Pancreas (tissue), 10 donors: ENCODE measurements at places on chromosomes 3 and 15. TPM values are rescaled to one million over a fixed set of nuclear protein-coding genes. Genes with fewer than 3 reads are reported as not detected.

GRCh38 chr3:121796970-121797369, 37.9 kb downstream of the IQCB1 start:
- H3K27me3 ChIP-seq, result no peaks in the 10 kb centered on the region
- no peak overlapping the region for H3K4me3 ChIP-seq
- no peak overlapping the region for H3K27ac ChIP-seq
- no peaks in the 10 kb centered on the region for H3K4me1 ChIP-seq

Gene IGF2BP2
- polyA plus RNA-seq, result 11.2 TPM

GRCh38 chr3:54928046-54928770, at the start of gene LRTM1:
TSS of gene LRTM1 (minus strand) at chr3:54928059. CDS start at chr3:54927911, 148 bp downstream.
- no peaks in the 10 kb centered on the region for H3K27me3 ChIP-seq
- no peak within 1 kb of the TSS for H3K4me3 ChIP-seq
- H3K27ac ChIP-seq, result no peak within 1 kb of the TSS

Gene SORD
- polyA plus RNA-seq, result 2.1 TPM

Gene SLC25A38
- polyA plus RNA-seq, result 29.4 TPM

GRCh38 chr3:148100476-148100875, 597.2 kb upstream of the AGTR1 start:
- no peaks in the 10 kb centered on the region for H3K4me1 ChIP-seq
- no peak for DNase-seq
- no peaks in the 10 kb centered on the region for H3K36me3 ChIP-seq
- H3K4me3 ChIP-seq, result no peak overlapping the region
- H3K27me3 ChIP-seq, result no peaks in the 10 kb centered on the region

- peaks cover 38% of the 10 kb centered on the region for H3K4me1 ChIP-seq
- H3K36me3 ChIP-seq, result no peaks in the 10 kb centered on the region
- H3K27ac ChIP-seq, result peak overlapping the region; percentile 95
These were observed 701 bp downstream of the OSBPL11 start for GRCh38 chr3:125594581-125595011.

DNA sequence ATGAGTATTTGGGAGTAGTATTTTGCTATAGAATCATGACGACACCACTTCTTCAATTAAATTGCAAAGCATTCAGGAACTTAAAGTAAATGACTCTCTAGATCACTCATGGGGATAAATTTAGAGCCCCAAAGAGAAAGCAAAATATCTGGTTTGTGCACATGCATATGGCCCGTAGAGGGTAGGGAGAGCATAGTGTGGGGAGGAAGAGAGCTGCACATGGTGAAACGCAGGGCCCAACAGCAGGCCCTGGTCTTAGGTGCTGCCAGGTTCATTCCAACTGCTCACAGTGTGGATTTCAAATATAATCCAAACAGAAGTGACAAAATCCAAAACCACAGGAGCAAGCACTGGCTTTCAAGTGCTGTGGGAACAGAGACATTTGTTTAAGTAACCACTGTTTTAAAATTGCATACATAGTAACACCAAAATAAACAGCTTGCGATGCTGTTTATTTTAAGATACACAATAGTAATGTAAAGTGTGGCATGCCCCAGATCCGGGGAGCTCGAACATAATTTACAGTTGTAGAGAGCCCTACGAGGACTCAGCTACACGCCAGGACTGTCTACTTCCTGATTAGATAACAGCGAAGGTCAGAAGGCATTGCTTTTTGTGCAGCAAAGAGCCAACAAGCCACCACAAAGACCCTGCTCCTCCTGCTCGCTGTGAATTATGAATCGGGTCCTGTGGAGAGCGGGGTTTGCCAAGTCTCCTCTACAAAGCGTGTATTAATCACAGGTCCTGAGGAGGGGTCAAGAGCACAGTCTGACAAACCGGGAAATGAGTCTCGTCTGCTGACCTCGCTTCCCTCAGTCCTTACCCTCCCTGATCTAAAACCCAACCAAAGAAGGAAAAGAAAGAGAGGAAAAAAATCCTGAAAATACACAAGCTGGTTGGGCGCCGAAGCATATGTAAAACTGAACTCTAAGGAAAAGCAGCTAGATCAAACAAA, 80.6 kb downstream of the MEIS2 start:
- H3K4me1 ChIP-seq, result no peaks in the 10 kb centered on the region
- H3K36me3 ChIP-seq, result no peaks in the 10 kb centered on the region
- peak; percentile 55 for DNase-seq
- H3K27ac ChIP-seq, result peak overlapping the region; percentile 46

Gene DCLK3
- 0.07 TPM for polyA plus RNA-seq

- no peaks in the 10 kb centered on the region for H3K36me3 ChIP-seq
- no peak for DNase-seq
- no peak overlapping the region for H3K27ac ChIP-seq
- H3K4me1 ChIP-seq, result no peaks in the 10 kb centered on the region
These were observed 1222.1 kb downstream of the OTOL1 start for GRCh38 chr3:162718697-162719096.

DNA sequence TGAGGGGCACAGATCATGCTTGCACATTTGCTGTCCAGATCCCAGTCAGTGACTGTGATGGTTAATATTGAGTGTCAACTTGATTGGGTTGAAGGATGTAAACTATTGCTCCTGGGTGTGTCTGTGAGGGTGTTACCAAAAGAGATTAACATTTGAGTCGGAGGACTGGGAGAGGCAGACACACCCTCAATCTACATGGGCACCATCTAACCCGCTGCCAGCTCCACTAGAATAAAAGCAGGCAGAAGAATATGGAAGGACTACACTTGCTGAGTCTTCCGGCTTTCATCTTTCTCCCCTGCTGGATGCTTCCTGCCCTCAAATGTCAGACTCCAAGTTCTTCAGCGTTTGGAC, 5.1 kb downstream of the GP9 start:
- no peak overlapping the region for H3K27ac ChIP-seq
- no peaks in the 10 kb centered on the region for H3K4me1 ChIP-seq
- H3K4me3 ChIP-seq, result no peak overlapping the region

DNA sequence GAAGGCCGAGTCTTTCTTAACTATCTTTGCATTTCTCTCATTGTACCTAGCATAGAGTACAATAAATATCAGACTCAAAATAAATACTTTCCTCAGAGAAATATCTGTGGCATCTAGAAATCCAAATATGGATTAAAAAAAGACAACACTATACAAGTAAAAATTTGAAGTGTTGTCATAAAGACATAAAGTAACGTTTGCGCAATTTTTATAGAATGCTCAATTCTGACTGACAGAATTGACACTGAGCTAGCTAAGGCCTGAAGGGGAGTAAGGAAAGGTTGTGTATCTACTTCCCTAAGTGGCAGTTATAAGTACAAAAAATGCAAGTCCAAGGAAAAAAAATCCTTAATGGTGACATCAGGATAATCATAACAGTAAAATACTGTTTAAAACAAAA, 1.1 kb downstream of the SEC11A start:
- DNase-seq, result no peak
- no peaks in the 10 kb centered on the region for H3K27me3 ChIP-seq
- H3K36me3 ChIP-seq, result no peaks in the 10 kb centered on the region
- no peak overlapping the region for H3K27ac ChIP-seq
- H3K4me3 ChIP-seq, result peak overlapping the region; percentile 71

DNA sequence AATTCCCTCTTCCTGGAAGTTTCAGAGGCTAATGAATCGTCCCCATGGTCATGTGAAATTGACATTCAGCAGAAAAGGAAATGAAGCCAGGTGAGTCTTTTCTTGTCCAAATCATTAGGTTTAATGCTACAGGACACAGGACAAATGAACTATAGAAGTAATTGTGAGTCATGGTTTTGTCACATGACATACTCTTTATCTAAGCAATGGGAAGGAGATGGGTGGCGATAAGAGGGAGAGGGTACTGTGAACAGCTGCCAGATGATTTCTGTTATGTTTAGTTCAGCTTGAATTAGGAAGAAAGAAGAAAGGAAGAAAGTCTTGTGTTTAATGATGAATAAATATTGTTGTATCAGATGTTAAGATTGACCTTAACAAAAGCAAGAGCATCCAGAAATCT, 515.4 kb upstream of the ZNF717 start:
- no peaks in the 10 kb centered on the region for H3K4me1 ChIP-seq
- DNase-seq, result no peak
- H3K36me3 ChIP-seq, result no peaks in the 10 kb centered on the region
- no peaks in the 10 kb centered on the region for H3K27me3 ChIP-seq
- H3K27ac ChIP-seq, result no peak overlapping the region

GRCh38 chr15:52794665-52795463, 4.7 kb upstream of the ONECUT1 start:
- no peaks in the 10 kb centered on the region for H3K27me3 ChIP-seq
- H3K36me3 ChIP-seq, result no peaks in the 10 kb centered on the region
- no peak for DNase-seq
- H3K27ac ChIP-seq, result no peak overlapping the region

Gene FBXW12
- 5.6 TPM for polyA plus RNA-seq

DNA sequence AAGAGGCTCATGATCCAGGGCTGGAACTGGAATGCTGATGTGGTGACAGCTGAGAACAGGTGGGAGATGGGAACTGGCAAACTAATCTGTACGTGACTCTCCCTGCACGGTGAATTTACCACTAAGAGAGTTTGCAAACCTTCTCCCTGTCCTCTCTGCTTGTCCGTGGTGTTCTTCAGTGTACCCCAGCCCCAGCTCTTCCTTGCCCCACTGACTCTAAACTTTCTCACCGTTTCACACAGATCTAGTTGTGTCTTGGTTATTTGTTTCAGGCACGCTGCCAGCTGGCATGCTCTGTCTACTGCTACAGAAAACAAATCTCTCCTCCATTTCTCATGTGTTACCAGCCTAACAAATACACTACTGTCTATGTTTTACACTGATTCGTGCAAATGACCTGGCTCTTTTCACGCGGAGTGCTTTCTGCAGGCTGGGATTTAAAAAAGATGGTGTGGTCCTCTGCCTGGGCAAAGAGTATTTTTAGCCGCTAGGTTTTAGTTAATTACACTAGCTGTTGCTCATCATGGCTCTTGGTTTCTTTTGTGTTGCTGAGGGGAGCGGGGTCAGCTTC, 192.7 kb upstream of the LRIG1 start:
- no peaks in the 10 kb centered on the region for H3K27me3 ChIP-seq
- peaks cover 4% of the 10 kb centered on the region for H3K4me1 ChIP-seq
- peak; percentile 35 for DNase-seq
- H3K36me3 ChIP-seq, result no peaks in the 10 kb centered on the region
- peak overlapping the region; percentile 8 for H3K4me3 ChIP-seq

DNA sequence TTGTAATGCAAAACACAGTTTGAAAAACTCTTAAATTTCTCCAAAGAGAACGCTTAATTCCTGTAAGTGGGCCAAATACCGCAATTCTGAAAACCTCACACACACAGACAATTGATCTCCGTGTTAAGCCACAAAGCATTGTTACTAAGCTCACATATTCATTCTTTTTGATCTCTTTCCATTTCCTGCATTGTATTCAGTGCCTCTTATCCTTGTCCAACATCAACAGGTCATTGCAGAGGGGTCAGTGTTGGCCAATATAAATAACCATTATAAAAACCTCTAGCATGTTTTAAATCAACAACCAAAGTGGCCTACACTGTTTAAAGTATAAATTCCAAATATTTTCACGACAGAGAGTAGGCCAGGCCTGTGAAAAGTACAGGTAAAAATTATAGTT, 171.1 kb downstream of the PDZRN3 start:
- DNase-seq, result no peak
- H3K27me3 ChIP-seq, result no peaks in the 10 kb centered on the region
- H3K4me3 ChIP-seq, result no peak overlapping the region
- H3K27ac ChIP-seq, result no peak overlapping the region
- no peaks in the 10 kb centered on the region for H3K36me3 ChIP-seq

DNA sequence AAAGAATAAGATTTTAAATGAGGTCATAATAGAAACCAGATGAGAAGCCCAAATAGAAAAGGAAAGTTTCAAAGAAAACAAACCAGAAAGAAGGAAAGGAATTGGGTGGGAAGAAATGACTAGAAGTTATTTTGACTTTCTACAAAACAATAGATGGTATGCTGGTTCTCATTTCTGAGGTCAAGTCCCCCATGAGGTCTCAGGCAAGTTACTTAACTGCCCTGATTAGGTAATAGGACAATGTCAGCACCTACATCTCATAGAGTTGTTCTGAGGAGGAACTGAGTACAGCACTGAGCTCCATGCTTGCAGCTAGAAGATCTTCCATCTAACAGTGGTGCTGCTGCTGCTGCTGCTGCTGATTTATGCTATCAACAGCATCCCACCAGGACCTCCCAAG, 185.9 kb downstream of the ERC2 start:
- H3K36me3 ChIP-seq, result no peaks in the 10 kb centered on the region
- H3K27me3 ChIP-seq, result no peaks in the 10 kb centered on the region
- no peak overlapping the region for H3K4me3 ChIP-seq

- no peaks in the 10 kb centered on the region for H3K27me3 ChIP-seq
- H3K27ac ChIP-seq, result no peak overlapping the region
- H3K4me3 ChIP-seq, result no peak overlapping the region
- no peak for DNase-seq
- no peaks in the 10 kb centered on the region for H3K36me3 ChIP-seq
These were observed 201.0 kb upstream of the BCL6 start for GRCh38 chr3:187946163-187946691.

DNA sequence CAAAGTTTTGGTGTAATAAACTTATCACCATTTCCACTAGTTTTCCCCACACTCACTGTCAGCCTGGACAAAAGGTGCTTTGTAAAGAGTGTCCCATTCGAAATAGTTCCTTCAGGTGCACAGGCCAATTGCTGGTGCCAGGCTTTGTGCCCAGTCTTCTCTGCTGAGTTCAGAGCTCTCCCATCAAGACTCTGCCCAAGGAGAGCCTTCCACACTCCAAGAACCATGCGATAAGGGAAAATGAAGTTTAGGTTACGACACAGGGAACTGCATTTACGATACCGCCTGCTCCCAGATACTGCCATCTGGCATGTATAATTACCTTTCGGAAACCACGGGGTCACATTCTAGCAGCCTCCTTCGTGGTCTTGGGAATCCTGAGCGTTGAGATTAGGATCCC, 379.6 kb downstream of the MECOM start:
- H3K27me3 ChIP-seq, result no peaks in the 10 kb centered on the region
- DNase-seq, result no peak
- H3K27ac ChIP-seq, result peak overlapping the region; percentile 74
- no peak overlapping the region for H3K4me3 ChIP-seq
- H3K36me3 ChIP-seq, result no peaks in the 10 kb centered on the region
- peaks cover 36% of the 10 kb centered on the region for H3K4me1 ChIP-seq

GRCh38 chr15:76200641-76201105, 110.6 kb downstream of the ETFA start:
- H3K4me1 ChIP-seq, result peaks cover 18% of the 10 kb centered on the region
- no peaks in the 10 kb centered on the region for H3K36me3 ChIP-seq
- H3K27ac ChIP-seq, result no peak overlapping the region

Gene FMN1
- 2.3 TPM for polyA plus RNA-seq
